CD8-positive, alpha-beta T cell (primary cell): ENCODE measurements at places on chromosomes 2 and 18. TPM values are rescaled to one million over a fixed set of nuclear protein-coding genes. Genes with fewer than 3 reads are reported as not detected.

GALNT3 gene
- total RNA-seq = 5.3 TPM

CSRNP3 gene
- total RNA-seq = not detected

GAD1 gene
- total RNA-seq = not detected

CHRNG gene
- not detected for total RNA-seq
